MM.1S (cell line): ENCODE measurements at places on chromosomes 5 and 9.

DNA sequence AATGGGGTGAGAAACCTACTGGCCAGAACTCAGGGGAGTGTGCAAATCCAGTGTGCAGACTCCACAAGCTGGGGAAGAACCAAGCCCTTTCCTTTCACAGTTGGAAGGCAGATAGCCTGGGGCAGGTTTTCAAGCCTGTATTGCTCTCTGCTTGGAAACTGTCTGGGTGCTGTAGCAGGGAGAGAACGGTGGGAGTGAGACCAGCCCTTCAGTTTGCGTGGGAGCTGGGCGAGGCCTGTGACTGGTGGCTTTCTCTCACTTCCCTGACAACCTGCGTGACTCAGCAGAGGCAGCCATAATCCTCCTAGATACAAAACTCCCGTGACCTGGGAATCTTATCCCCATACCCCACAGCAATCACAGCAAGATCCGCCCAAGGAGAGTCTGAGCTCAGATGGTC is 44.9 kb upstream of the SNCAIP start:
- no peaks in the 10 kb centered on the region for H3K27me3 ChIP-seq
- H3K4me3 ChIP-seq, result no peak overlapping the region
- H3K4me1 ChIP-seq, result no peaks in the 10 kb centered on the region
- no peak overlapping the region for H3K27ac ChIP-seq

DNA sequence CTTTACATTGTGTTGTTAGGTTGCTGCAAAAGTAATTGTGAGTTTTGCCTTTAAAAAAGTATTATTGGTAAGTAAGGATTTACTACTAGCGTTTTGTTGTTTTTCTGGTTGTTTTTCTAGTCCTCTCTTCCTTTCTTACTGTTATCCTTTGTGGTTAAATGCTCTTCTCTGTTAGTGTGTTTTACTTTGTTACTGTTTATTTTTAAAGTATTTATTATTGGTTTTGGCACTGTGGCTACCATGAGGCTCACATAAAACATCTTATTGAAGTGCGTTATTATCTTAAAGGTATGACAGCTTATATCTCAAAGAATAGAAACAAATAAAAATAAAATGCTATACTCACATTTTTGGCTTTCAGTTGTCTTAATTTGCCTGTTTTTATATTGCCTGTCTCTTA is 17.6 kb downstream of the DMXL1 start:
- H3K27me3 ChIP-seq, result no peaks in the 10 kb centered on the region
- H3K36me3 ChIP-seq, result no peaks in the 10 kb centered on the region
- no peak for DNase-seq
- H3K4me3 ChIP-seq, result no peak overlapping the region
- H3K4me1 ChIP-seq, result no peaks in the 10 kb centered on the region

- H3K27ac ChIP-seq, result no peak overlapping the region
- H3K4me1 ChIP-seq, result no peaks in the 10 kb centered on the region
- no peaks in the 10 kb centered on the region for H3K27me3 ChIP-seq
- no peaks in the 10 kb centered on the region for H3K36me3 ChIP-seq
- DNase-seq, result no peak
Measured at GRCh38 chr5:169922474-169922873, 57.8 kb downstream of the INSYN2B start.

GRCh38 chr9:2199999-2200796 is 185.1 kb downstream of the SMARCA2 start:
- H3K4me3 ChIP-seq, result no peak overlapping the region
- H3K4me1 ChIP-seq, result no peaks in the 10 kb centered on the region
- H3K36me3 ChIP-seq, result no peaks in the 10 kb centered on the region
- DNase-seq, result no peak
- H3K27me3 ChIP-seq, result no peaks in the 10 kb centered on the region

DNA sequence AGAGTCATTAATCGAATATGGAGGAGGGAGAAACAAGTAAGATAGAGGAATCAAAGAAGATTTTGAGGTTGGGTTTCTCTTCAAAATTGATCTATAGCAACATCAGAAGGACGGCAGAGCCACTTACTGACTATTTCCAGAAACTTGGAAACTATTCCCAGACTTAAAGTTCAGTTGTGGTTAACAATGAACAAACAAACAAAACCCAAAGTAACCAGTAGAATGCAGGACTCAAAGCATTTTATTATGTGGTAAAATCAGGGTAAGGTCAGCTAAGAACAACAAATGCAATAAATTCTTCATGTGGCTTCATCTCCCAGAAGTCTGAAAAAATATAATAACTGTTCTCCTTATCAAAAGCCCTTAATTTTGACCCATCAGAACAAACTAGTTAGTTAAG is 54.9 kb upstream of the OSMR start:
- H3K4me1 ChIP-seq, result no peaks in the 10 kb centered on the region
- DNase-seq, result no peak
- no peak overlapping the region for H3K27ac ChIP-seq
- H3K27me3 ChIP-seq, result no peaks in the 10 kb centered on the region
- H3K4me3 ChIP-seq, result no peak overlapping the region

GRCh38 chr5:139481580-139482049 is 943 bp downstream of the STING1 start:
- H3K4me1 ChIP-seq, result peaks cover 8% of the 10 kb centered on the region
- H3K4me3 ChIP-seq, result no peak overlapping the region
- no peaks in the 10 kb centered on the region for H3K27me3 ChIP-seq
- H3K27ac ChIP-seq, result no peak overlapping the region
- no peak for DNase-seq

GRCh38 chr5:125874717-125875116 is 548.5 kb upstream of the GRAMD2B start:
- no peaks in the 10 kb centered on the region for H3K36me3 ChIP-seq
- H3K27ac ChIP-seq, result no peak overlapping the region
- H3K4me1 ChIP-seq, result no peaks in the 10 kb centered on the region
- DNase-seq, result peak; percentile 21
- no peaks in the 10 kb centered on the region for H3K27me3 ChIP-seq

DNA sequence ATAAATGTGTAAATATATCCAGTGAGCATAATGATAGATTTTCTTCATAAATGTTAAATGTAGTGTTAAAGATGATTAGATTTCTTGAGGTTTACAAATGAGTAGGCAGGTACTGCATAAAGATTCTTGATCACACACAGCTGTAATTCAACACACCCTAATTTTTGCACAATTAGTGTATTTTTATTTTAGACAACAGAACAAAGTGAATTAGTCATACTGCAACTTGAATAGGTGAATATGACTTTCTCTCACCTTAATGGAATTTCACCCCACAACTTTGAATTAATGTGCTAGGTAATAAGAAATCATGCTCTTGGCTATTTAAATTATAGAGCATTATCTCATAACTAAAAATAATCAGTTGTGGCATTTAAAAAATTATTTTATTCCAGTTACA is 795.7 kb upstream of the ACO1 start:
- no peaks in the 10 kb centered on the region for H3K36me3 ChIP-seq
- no peak overlapping the region for H3K27ac ChIP-seq
- no peak for DNase-seq
- no peaks in the 10 kb centered on the region for H3K27me3 ChIP-seq

DNA sequence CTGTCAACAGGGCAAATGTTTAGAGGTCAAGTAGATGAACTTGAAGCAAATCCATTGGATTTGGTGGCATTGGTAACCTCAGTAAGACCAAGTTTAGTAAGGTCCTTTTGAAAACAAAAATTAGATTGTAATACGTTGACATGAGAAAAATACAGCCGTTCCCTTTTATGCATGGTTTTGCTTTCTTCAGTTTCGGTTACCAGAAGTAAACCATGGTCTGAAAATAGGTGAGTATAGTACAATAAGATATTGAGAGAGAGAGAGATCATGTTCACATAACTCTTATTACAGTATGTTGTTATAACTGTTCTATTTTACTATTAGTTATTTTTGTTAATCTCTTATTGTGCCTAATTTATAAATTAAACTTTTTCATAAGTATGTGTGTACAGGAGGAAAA is 156.6 kb upstream of the SLC12A2 start:
- no peaks in the 10 kb centered on the region for H3K4me1 ChIP-seq
- no peaks in the 10 kb centered on the region for H3K36me3 ChIP-seq
- no peak overlapping the region for H3K4me3 ChIP-seq
- DNase-seq, result peak; percentile 23

DNA sequence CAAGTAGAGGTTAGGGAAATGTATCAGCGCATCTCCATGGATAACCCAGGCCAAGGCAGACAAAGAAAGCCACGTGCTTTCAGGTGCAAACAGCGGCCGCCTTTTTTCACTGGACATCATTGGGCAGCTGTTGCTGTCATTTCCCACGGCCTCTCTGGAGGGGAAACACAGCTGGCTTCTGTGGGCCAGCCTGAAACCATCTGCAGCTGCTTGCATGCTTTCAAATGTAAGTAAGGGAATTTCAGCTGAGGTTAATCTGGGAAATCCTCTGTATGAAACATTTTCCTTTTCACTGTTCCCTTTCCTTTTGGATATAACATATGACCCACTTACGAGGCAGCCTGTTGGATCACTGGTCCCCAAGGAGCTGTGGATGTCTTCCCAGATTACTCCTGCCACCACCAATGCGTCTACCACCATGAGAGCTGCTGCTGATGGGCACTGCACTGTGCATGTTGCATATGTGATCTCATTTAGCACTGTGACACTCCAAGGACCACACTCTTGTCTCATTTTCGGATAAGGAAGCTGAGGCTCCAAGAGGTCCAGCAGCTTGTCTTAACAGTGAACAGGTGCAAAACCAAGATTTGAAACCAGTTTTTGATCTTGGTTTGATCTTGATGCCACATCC is 106.3 kb downstream of the C9orf152 start:
- H3K36me3 ChIP-seq, result 0 out of 2 replicates have a peak, but pooled peaks cover 2% of the 10 kb centered on the region
- peaks cover 82% of the 10 kb centered on the region for H3K4me1 ChIP-seq
- no peak overlapping the region for H3K4me3 ChIP-seq
- no peaks in the 10 kb centered on the region for H3K27me3 ChIP-seq
- H3K27ac ChIP-seq, result peak overlapping the region; percentile 77
- DNase-seq, result peak; percentile 82

DNA sequence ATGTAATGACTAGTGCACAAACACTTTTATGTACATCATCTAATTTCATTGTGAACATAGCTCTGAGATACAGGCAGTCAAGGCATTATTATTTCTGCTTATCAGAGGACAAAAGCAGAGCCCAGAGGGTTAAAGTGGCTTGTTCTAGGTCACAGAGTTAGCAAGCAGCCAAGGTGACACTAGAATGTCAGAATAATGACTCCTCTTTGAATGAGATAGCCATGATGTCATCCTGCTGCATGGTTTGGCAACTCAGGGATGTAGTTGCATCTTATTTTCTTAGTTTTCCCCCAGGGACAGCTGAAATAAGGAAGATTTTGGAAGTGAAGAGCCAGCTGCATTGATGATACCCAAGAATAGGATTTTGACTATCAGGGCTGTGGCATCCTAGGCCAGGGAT is 54.4 kb downstream of the KCNV2 start:
- H3K27me3 ChIP-seq, result no peaks in the 10 kb centered on the region
- no peak overlapping the region for H3K27ac ChIP-seq
- H3K4me3 ChIP-seq, result no peak overlapping the region
- H3K4me1 ChIP-seq, result no peaks in the 10 kb centered on the region
- no peak for DNase-seq

GRCh38 chr5:158039911-158040347 is 181.0 kb upstream of the CLINT1 start:
- no peaks in the 10 kb centered on the region for H3K27me3 ChIP-seq
- peak; percentile 77 for DNase-seq
- no peaks in the 10 kb centered on the region for H3K36me3 ChIP-seq
- H3K4me3 ChIP-seq, result no peak overlapping the region
- H3K27ac ChIP-seq, result peak overlapping the region; percentile 27; the same call in 1 of the 2 replicates

DNA sequence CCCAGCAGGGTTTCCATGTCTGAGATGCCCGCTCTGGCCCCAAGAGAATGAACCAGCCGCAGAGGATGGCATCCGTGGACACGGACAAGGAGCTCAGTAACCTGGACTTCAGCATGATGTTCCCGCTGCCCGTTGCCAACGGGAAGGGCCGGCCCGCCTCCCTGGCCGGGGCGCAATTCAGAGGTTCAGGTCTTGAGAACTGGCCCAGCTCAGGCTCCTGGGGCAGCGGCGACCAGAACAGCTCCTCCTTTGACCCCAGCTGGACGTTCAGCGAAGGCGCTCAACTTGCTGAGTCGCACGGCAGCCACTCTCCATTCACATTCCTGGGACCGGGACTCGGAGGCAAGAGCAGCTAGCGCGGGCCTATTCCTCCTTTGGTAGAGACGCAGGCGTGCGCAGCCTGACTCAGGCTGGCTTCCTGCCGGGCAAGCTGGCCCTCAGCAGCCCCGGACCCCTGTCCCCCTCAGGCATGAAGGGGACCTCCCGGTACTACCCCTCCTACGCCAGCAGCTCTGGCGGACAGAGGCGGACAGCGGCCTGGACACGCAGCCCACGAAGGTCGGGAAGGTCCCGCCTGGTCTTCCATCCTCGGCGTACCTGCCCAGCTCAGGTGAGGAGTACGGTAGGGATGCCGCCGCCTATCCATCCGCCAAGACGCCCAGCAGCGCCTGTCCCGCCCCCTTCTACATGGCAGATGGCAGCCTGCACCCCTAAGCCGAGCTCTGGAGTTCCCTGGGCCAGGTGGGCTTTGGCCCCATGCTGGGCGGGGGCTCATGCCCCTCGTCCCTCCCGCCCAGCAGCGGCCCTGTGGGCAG is 74.4 kb downstream of the INSL6 start:
- no peak for DNase-seq
- H3K27me3 ChIP-seq, result no peaks in the 10 kb centered on the region

DNA sequence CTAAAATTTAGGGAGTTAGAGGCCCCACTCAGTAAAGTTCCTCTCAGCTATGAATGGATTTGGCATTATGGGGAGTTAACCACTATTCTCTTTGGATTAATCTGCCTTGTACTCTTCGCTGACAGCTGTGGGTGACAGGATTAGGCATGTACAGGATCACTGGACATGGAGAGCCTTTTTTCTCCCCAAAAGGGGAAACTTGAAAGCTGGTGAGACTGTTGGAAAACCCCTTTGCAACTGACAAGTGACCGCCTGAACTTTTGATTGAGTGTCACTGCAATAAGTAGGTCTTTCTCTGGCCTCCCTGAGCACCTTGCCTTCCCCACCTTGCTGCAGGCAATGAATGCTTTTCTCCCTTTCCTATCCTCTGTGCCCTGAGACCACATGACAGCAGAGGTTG is 68.3 kb downstream of the ERP44 start:
- no peak overlapping the region for H3K27ac ChIP-seq
- peaks cover 8% of the 10 kb centered on the region for H3K4me1 ChIP-seq
- H3K36me3 ChIP-seq, result no peaks in the 10 kb centered on the region
- no peaks in the 10 kb centered on the region for H3K27me3 ChIP-seq

GRCh38 chr5:176784218-176785165 is 25.9 kb upstream of the UNC5A start:
- no peaks in the 10 kb centered on the region for H3K36me3 ChIP-seq
- H3K4me3 ChIP-seq, result no peak overlapping the region

- no peaks in the 10 kb centered on the region for H3K27me3 ChIP-seq
- H3K4me1 ChIP-seq, result no peaks in the 10 kb centered on the region
- no peak for DNase-seq
- H3K36me3 ChIP-seq, result no peaks in the 10 kb centered on the region
Measured at GRCh38 chr9:95060916-95061315, 256.6 kb downstream of the FANCC start.
